ENCODE measurements at places on chromosomes 16 and 17.

DNA sequence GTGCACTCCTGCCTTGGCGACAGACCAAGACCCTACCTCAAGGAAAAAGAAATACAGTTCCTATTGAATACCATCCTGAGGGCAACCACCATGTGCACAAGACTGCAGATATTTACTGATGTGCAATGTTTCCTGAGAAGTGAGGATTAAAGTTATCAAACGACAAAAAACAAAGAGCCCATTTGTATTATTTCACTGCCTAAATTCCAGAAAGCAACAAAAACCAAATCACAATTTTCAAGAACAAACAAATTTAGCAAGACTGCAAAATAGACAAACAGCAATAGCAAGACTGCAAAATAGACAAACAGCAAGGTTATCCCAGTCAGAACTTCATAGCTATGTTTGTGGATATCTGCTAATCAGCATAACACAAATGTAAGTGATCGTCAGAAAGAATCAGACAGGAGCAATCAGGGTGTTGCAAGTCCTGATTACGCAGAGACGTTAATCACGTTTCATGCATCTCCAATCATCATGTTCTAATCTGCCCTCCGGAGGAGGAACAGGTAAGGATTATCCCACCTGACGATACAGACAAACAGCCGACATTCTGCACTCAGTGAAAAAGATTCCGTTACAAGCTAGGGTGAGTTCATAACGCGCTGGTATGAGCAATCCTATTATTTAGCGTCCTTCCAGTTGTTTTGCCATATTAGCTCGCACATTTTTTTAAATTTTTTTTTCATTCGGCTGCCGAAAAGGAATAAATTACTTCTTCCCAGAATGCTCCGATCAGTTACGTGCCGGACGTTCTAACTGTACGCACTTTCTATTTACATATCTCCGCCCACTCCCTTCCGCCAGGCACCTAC is 2.9 kb downstream of the TMEM107 start:
- DNase-seq, result peak; percentile 99

DNA sequence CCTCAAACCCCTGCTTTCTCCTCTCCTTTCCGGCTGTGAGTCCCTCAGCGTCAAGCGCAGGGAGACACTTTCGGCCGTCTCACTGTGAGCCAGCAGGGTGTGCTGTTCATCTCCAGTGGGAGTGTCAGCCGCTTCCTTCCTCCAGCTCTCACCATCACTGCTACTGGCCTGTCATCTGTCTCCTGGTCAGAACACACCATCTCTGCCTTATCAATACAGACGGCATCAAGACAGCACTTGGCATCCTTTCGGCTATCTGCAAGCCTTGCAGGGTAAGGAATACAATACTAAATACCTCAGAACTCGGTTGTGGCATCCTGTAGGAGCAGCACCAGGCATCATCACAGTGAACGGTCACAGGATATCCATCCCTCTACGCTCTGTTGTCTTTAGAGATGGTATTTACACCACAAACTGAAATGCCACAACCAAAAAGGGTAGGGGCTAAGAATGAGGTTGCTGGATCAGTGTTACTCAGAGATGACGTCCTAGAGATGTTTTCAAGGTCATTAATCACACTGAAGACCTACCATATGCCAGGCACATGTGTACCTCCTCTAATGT is 20.7 kb upstream of the CMTM4 start:
- DNase-seq, result peak; percentile 86

- DNase-seq, result no peak
Measured at GRCh38 chr16:47060596-47060995, 83.1 kb downstream of the NETO2 start.

DNA sequence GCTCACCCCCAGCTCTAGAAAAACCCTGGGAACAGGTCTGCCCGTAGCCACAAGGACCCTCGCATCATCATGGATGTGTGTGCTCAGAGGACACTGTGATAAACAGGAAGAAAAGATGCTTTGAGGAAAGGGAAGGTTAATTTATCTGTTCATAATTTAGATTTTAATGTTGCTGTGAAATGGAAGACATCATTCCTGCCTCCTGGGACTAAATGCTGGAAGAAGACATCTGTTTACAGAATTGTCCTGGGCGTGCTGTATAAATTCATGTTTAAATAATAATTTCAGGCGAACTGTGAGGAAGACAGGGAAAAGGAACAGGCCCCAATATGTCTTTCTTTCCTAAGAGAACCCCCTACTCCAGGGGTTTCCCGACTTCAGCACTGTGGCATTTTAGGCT is 112.6 kb downstream of the SHISA6 start:
- DNase-seq, result no peak

GRCh38 chr16:8899709-8900317 is 17.7 kb downstream of the LITAFD start:
- DNase-seq, result no peak

GRCh38 chr16:48597563-48598387 is 12.2 kb downstream of the N4BP1 start:
- DNase-seq, result no peak

GRCh38 chr17:62819511-62820221 is 11.6 kb upstream of the MARCHF10 start:
- peak; percentile 99 for DNase-seq

DNA sequence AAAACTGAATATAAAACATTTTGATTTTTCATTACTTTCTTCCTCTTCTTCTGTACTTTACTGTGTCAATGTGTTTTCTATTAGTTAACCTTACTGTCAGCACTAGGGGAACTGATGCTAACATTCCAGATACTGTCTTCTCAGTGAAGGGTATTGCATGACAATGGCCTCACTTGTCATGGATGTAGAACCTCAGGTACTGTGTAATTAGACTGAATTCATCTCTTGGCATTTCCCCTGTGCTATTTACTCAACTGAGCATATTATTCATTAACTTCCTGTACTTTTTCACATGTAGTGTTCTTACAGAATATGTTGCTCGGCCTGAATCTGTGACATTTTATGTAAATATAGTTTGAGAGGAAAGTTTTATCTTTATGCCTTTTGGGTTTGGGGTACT is 237.0 kb downstream of the CA10 start:
- DNase-seq, result no peak

DNA sequence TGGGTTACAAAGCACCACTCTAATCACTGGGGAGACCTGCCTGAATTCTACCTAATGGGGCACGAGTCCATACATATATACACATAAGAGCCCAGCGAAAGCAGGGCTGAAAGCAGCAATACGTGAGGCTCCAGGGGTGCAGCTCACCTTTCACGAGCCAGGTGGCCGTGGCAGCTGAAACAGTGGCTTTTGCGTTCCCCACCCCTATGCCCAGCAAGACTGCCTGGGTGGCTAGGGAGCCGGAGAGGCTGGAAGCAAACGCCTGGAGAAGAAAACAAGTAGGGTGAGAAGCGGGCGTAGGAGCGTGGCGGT is 618 bp downstream of the RUSF1 start:
- DNase-seq, result no peak
